ENCODE measurements at places on chromosomes 4 and X. TPM values are rescaled to one million over a fixed set of nuclear protein-coding genes. Genes with fewer than 3 reads are reported as not detected.
A peak's percentile ranks its signal among the peaks of the same experiment; 100 is the strongest.

Gene TEX11
- total RNA-seq: not detected

Gene ZNF280C
- 4.7 TPM for total RNA-seq

Gene ADH6
- total RNA-seq: not detected

Gene TSPAN7
- 40.1 TPM for total RNA-seq

DNA sequence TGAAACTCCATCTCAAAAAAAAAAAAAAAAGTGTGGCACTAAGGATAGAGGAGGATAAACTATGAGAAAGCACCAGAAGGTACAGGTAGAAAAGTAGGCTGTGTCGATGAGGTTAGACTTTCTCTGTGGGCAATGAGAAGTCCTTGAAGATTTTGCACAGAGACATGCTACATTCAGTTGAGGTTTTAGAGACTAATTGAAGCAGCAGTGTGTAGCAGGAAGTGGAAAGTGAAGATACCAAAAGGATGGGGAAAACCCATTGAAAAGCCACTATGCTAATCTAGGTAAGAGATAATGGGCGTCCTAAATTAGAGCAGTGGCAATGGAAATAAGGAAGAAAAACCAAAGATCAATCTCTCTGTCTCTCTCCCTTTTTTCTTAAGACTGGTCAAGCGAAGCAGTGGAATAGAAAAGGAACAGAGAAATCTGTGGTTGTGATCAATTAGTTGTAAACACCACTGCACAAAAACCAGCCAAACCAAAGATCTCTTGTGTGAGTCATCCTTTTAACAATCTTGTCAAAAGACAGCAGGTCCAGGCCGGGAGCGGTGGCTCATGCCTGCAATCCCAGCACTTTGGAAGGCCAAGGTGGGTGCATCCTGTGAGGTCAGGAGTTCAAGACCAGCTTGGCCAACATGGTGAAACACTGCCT is 3.5 kb downstream of the SPINK2 start:
- no peak for DNase-seq

DNA sequence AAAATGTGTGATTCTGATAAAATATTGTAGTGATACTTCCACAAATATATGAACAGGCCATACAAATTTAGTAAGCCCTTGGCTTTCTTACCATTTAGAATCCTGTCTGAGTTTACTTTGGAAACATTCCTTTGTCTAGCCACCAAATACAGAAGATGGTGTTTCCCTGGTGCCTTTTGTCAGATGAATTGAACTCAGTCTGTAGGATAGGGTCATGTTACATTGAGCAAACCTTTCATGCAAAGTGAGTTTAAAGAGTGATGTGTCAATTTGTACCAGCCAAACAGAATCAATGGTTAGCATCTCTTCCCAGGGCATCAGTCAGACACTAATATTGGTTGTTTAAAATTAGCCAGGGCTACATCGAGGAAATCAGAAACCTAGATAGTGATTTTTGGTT is 1443.4 kb downstream of the ARAP2 start:
- DNase-seq: no peak

DNA sequence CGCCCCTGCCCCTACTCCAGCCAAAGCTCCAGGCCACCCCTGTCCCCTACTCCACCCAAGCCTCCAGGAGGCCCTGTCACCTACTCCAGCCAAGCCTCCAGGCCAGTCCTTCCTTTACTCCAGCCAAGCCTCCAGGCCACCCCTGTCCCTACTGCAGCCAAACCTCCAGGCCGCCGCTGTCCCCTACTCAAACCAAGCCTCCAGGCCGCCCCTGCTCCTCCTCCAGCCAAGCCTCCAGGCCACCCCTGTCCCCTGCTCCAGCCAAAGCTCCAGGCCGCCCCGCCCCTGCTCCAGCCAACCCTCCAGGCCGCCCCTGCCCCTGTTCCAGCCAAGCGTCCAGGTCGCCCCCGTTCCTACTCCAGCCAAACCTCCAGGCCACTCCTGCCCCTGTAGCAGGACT is 5.1 kb upstream of the ASMT start:
- no peak for DNase-seq

DNA sequence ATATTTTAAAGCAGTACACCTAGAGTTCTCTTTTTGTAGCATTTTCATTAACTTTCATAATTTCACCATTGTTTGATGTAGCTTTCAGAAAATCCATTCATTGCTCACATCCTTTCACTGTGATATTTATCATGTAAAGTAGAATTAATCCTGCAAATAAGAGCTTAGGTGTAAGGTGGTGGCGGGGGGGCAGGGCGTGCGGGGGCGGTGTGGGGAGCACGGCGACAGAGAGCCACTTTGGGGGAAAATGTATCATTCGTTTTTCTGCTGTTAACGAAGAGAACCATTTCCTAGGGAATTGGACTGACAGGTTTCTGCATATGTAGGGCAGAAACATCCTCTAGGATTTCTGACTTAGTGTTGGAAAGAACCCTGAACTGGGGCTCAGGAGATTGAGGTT is 82.6 kb upstream of the BRS3 start:
- no peak for DNase-seq

DNA sequence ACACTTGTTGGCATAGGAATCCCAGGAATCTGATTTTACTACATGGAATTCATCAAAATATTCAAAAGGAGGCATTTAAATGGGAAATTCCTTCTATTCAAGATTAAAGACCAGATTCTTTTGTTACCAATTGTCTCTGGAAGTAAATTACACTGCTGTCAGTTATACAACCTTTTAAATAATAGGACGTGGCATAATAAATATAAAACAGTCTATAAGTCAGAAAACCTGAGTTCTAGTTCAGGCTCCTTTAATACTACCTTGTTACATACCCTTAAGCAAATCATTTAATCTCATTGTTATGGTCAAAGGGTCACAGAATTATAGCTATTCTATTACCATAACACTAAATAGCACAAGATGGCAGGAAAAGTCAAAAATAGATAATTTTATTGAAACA is 18.8 kb downstream of the COL4A6 start:
- DNase-seq: no peak

GRCh38 chr4:74038425-74039314 is at the start of gene CXCL3:
CXCL3 (minus strand) TSS chr4:74038689; CDS start chr4:74038611, 78 bp downstream.
- DNase-seq: peak; percentile 93

GRCh38 chr4:85784348-85784747 is 309.4 kb downstream of the ARHGAP24 start:
- no peak for DNase-seq

Gene TMEM47
- total RNA-seq: 305 TPM

Gene ETNPPL
- not detected for total RNA-seq

Gene ARHGEF38
- total RNA-seq: not detected

- DNase-seq: no peak
Observed at GRCh38 chr4:3239998-3240920, 8.7 kb upstream of the MSANTD1 start.

DNA sequence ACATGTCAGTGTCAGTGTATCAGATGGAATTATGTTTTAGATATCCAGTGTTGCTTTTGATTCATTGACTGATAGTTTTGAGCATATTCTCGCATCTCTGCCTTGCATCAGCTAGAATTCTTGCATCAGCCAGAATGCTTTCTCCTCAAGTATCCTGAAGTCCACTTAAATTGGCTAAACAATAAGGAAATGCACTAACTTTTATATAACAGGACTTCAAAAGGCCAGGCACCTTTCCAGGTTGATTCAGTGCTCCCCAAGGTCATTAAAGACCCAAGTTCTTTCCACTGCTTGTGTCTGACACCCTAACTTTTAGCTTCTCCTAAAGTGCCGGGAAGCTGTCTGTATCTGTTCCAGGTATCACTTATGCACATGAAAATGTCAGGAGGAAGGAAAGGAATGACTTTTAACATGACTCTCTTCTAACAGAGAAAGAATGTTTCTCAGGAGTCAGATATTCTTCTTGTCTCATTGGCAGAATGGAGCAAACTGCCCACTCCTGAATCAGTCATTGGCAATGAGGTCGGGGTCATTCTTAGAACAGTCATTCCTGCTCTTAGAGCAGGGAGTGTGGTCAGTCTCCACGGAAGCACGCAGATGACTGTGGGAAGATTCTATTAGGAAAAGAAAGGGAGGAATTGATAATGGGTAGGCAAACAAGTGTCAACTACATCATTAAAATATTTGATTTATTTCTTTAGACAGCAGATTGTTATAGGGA is 92.9 kb upstream of the TLL1 start:
- no peak for DNase-seq

DNA sequence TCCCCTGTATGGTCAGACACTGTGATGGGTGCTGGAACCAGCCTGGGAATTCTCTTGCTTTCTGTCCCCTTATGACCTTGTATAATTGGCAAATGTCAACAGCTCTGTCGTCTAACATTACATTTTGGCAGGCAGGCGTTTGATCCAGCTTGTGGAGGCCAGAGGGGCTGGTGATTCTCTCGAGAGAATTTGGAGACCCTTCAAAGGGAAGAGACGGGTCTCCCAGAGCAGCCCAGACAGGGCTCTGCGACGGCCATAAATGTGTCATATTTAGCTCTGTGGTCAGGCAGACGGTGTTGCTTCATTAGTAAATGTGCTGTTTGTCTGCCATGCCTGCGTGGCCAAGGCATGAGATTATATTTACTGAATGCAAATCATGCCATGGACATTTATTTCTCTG is 68.7 kb downstream of the SORCS2 start:
- DNase-seq: no peak

Gene XAGE5
- not detected for total RNA-seq

Gene FAM47E
- total RNA-seq: 1.4 TPM

Gene SPANXB1
- total RNA-seq: not detected

Gene PDCL2
- not detected for total RNA-seq

Gene MMAA
- 6.9 TPM for total RNA-seq

DNA sequence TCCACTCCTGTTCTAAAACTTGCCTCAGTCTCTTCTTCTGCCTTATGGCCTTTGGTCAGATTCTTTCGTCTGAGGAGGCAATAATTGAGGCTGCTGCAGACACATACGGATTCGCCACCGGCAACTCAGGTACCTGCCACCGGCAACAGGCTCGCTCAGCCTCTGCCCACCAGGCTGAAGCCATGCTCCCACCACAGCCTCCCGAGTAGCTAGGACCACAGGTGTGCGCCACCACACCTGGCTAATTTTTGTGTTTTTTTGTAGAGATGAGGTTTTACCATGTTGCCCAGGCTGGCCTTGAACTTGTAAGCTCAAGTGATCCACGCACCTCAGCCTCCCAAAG is 26.6 kb downstream of the TNIP2 start:
- peak; percentile 72 for DNase-seq

- DNase-seq: no peak
Observed at GRCh38 chrX:96004386-96004785, 680.3 kb upstream of the DIAPH2 start.

DNA sequence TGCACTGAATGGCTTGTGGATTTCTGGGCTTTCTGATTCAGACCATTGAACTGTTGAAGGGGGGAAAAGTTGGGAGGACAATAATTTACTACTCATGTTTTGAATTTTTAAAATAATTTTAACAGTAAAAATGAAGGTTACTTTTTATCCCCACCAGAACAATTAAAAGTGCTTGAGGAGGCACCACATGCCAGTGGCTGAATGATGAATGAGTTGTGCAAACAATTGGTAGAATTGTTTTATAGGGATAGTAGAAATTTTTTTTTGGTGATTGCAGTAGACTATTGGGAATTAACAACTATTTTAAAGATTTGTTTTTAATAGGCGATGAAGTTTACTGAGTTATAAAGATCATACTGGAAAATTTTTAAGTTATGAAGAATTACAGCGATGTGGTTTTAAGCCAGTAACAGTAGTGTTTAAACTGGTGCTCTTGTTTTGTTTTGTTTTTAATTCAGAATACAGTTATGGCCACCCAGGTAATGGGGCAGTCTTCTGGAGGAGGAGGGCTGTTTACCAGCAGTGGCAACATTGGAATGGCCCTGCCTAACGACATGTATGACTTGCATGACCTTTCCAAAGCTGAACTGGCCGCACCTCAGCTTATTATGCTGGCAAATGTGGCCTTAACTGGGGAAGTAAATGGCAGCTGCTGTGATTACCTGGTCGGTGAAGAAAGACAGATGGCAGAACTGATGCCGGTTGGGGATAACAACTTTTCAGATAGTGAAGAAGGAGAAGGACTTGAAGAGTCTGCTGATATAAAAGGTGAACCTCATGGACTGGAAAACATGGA is 2.7 kb downstream of the REST start:
- no peak for DNase-seq

Gene PAGE5
- not detected for total RNA-seq

Gene CYTL1
- total RNA-seq: 0.81 TPM

Gene MGARP
- 2.1 TPM for total RNA-seq

DNA sequence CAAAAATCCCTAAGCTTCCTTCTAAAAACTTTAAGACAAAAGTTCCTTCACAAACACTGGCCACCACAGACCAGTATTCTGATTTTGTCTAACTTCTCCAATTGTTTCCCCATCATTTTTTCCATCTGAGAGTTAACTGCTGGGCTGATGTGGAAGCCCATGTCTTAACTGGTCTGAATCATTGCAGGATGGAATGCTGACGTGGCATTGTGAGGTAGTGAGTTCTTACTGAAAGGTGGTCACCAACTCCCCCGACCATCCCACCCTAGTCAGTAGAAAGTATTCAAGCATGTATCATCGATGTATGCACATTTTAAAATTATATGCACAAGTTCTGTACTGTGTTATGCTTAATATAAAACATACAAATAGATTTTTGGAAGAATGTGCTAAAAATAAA is 99.1 kb upstream of the SMIM10 start:
- no peak for DNase-seq

Gene FAT4
- total RNA-seq: 22.8 TPM

GRCh38 chrX:39335513-39336235 is 534.4 kb downstream of the MID1IP1 start:
- no peak for DNase-seq

GRCh38 chr4:150217808-150218207 is 139.6 kb downstream of the DCLK2 start:
- DNase-seq: no peak

Gene KIT
- total RNA-seq: 13.1 TPM

Gene LINC00632
- total RNA-seq: 742 TPM

Gene EGF
- 0.14 TPM for total RNA-seq

GRCh38 chr4:182547435-182547834 is 304.2 kb downstream of the TENM3 start:
- DNase-seq: no peak

- no peak for DNase-seq
Observed at GRCh38 chr4:10403633-10404445, 53.4 kb downstream of the ZNF518B start.

Gene ARR3
- total RNA-seq: not detected

GRCh38 chr4:140255927-140256326 is 101.9 kb upstream of the MAML3 start:
- DNase-seq: no peak

- no peak for DNase-seq
Observed at GRCh38 chr4:78370631-78371372, 180.8 kb upstream of the ANXA3 start.

Gene RPA4
- total RNA-seq: 1.4 TPM

Gene FRMPD4
- total RNA-seq: 0.19 TPM

- DNase-seq: no peak
Observed at GRCh38 chrX:75603833-75604232, 81.0 kb upstream of the ZDHHC15 start.

Gene ATP5ME
- total RNA-seq: 237 TPM

- DNase-seq: no peak
Observed at GRCh38 chr4:40333921-40334352, 1.2 kb upstream of the CHRNA9 start.

- DNase-seq: no peak
Observed at GRCh38 chr4:107380190-107380589, 339.8 kb downstream of the PAPSS1 start.

Gene CCDC110
- total RNA-seq: 3.5 TPM

Gene NDUFC1
- 42.8 TPM for total RNA-seq

Gene CXCL5
- 0.14 TPM for total RNA-seq

Gene SORCS2
- 11.9 TPM for total RNA-seq

Gene TMPRSS11E
- total RNA-seq: not detected

GRCh38 chr4:2947926-2948325 is 15.3 kb downstream of the NOP14 start:
- peak; percentile 65 for DNase-seq

GRCh38 chr4:186669159-186669731 is 54.4 kb downstream of the FAT1 start:
- no peak for DNase-seq

All from posterior vena cava (tissue), 2 donors.